Midbrain (tissue), 1 donor: ENCODE measurements at places on chromosomes 1 and 21.

- DNase-seq, result no peak
These were observed 15.8 kb downstream of the OR14I1 start for GRCh38 chr1:248686815-248687214.

GRCh38 chr1:163444665-163445064 lies 122.9 kb downstream of the NUF2 start:
- DNase-seq, result no peak

DNA sequence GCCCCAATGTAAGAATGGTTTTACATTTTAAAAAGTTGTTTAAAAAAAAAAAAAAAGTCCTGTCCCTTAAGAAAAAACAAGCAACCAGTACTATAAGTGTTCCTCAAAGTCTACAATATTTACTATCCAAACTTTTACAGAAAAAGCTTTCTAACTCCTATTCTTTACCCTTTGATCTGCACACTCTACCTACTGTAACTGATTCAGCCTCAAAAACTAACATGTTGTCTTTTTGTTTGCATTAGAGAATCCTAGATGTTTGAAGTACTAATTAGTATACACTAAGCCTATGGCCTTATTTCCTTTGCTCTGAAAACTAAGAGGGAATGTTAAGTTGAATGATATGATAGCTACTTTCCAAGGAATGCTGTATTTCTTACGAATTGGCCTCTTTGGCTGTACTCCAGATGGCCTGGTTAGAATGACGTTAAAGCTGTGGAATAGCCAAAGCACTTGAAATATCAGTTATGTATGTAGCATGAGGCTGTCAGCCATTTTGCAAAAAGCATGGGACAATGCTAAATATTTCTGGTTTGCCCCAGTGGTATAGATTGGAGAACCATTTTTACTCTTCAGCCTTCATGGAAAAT lies 234.8 kb downstream of the GPR52 start:
- no peak for DNase-seq

- no peak for DNase-seq
These were observed 144.2 kb downstream of the PTPRU start for GRCh38 chr1:29380532-29380931.

DNA sequence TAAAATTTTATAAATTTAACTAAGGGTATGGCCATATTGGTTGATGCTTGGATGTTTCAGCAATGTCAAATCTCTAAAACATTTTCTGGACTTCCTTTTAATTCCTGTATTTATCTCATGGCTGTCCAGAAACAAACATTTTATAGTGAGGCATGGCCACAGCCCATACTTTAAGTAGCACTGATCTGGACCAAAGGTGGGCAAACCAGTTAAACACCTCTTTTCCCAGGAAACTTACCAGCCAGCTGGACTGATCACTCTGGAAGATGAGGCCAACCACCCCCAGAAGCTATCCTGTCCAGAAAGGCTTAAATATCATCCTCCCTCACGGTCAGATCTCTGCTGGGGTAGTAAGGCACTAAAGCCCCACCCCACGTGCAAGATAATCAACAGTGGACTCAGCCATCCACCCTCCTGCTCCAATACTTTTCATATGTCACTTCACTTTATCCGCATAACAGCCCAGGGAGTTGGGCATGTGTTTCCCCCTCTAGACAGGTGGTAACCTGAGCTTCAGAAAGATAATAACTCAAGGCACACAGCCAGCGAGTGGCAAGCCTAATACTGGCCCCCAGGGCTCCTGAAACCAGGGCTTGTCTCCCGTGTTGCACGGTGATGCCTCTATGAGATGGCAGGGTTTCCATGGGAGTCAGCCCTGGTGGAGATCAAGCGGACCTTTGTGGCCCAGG lies 120.5 kb upstream of the NGF start:
- DNase-seq, result no peak

GRCh38 chr1:58905628-58906221 lies 121.9 kb upstream of the JUN start:
- no peak for DNase-seq

DNA sequence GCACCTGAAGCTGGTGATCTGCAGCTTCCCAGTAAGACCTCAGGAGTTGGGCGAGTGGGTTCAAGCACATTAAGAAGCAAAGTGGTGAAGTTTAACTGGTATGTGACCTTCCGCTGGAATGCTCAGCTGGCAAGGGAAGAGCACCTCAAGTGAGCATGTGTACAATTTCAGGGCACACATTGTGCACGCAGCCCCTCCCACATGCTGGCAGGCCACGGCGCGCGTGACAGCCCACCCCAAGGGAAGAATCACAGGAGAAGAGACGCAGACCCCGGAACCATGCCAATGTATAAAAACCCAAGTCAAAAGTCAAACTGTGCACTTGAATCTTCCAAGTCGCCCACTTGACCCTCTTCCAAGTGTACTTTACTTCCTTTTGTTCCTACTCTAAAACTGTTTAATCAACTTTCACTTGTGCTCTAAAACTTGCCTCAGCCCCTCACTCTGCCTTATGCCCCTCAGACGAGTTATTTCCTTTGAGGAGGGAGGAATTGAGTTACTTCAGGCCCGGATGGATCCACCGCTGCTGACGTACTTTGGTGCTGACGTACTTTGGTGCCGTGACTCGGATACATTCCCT lies 20.0 kb downstream of the LRRC3 start:
- DNase-seq, result no peak
